ENCODE measurements at places on chromosomes 1 and 21.

GRCh38 chr1:66083003-66083402 is 290.3 kb downstream of the PDE4B start:
- ATAC-seq, result no peak

DNA sequence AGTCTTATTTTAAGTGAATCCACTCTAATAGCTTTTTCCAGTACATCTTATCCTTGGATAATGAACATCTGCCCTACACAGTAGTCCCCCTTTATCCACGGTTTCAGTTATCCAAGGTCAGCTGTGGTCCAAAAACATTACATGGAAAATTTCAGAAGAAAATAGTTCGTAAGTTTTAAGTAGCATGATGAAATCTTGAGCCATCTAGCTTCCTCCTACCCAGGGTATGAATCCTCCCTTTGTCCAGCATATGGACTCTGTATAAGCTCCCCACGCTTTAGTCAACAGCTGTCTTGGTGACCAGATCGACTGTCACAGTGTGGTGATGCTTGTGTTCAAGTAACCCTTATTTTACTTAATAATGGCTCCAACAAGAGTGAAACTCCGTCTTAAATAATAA is 2.6 kb downstream of the GLRX2 start:
- ATAC-seq, result no peak

DNA sequence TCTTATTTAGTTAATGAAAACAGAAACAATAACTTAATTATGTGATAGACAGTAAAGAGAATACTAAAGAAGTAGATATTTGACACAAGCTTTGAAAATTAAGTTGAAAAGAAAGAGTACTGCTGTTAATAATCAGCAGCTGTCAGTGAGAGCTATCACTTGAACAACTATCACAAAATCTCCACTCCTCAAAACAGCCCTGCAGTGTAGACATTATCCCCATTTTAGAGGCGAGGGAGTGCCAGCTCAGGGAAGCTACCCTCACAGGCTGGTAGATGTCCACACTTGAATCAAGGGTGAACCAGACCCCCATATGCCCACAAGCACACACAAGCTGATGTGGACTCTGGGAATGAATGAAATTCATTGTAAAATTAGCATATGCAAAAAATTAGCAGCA is 248.8 kb downstream of the RHOU start:
- ATAC-seq, result no peak

GRCh38 chr1:56468518-56468917 is 110.8 kb downstream of the PLPP3 start:
- no peak for ATAC-seq

- peak; percentile 60 for ATAC-seq
Measured at GRCh38 chr1:24189528-24189927, 2.4 kb upstream of the IFNLR1 start.

DNA sequence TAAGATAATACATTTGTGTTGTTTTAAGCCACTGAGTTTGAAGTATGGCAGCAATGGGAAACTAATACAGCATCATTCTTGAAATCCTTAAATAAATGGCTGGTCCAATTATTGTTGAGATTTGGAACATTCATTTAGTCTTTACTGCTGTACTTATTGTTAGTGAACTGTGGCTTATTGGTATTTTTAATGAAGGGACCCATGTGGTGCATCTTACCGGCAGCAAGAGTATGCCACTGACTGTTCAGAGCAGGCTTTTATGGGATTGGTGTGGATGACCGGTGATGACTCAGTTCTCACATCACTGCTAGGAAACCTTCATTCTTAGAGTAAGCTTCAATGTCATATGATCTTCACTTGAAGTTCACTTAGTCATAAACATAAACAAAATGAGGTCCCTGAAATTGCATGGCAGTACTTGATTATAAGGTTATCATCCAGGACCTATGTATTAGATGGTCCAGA is 31.5 kb downstream of the PRKAA2 start:
- ATAC-seq, result no peak

- ATAC-seq, result no peak
Measured at GRCh38 chr1:150536836-150537731, 12.1 kb upstream of the ADAMTSL4 start.

DNA sequence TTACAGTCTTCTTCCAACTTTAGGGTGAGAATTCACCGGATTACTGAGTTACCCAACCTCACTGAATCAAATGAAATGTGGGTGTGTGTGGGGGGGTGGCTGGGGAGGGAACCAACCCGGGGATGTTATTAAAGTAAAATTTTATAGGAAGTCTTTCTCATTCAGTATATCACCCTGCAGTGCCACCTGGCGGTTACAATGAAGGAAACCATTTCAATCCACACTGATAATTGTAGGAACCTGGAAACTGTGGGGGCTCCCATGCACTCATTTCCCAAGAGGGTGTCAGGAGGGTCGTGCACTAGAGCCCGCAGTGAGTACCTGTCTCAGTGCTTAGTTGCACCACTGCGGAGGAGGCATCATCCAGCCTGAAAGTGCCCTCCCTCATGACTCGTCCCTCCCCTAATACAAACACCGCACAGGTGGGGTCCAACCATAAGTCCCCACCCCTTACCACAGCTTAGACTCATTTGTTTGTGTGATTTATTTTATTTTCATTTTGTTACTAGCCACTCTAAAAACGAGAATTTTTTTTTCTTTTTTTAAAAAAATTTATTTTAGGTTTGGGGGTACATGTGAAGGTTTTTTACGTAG is 29.1 kb upstream of the IGSF5 start:
- no peak for ATAC-seq

- ATAC-seq, result no peak
Measured at GRCh38 chr1:119542492-119542946, 35.5 kb downstream of the HSD3B1 start.

DNA sequence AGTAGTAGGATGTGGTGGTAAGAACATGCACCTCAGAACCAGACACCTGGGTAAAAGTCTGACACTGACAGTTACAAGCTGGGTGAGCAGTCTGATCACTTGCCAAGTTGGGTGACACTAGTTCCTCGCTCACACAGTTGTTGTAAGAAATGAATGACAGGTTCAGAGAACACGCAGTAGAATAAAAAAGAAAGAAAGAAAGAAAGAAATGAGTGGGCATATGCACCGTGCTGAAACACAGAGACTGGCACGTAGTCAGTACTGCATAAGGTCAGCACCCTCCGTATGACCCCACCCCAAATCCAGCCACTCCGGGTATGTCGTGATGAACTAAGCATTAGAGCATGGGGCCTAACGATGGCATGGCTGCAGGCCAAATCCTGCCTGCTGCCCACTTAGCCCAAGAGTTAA is 90.6 kb downstream of the GLUL start:
- ATAC-seq, result no peak

DNA sequence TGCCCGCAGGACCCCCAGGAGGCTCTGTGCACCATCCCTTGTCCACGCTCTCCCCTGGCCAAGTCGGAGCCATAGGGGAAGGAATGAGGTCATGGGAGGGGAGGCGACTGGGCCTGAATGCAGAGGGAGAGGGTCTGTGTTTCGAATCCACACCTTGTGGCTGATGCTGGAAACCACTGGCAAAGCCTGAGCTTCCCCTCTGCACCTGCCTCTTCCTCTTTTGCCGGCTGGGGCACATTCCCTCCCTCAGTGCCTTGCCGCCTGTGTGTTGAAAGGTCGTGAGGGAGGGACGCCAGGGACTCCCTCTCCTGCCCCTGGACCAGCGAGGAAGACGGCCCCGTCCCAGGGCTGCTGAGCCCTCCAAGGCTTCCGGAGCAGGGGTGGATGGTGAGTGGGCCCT is 27.3 kb downstream of the PRDM16 start:
- ATAC-seq, result no peak

GRCh38 chr1:179001451-179001850 is 24.2 kb upstream of the FAM20B start:
- no peak for ATAC-seq

DNA sequence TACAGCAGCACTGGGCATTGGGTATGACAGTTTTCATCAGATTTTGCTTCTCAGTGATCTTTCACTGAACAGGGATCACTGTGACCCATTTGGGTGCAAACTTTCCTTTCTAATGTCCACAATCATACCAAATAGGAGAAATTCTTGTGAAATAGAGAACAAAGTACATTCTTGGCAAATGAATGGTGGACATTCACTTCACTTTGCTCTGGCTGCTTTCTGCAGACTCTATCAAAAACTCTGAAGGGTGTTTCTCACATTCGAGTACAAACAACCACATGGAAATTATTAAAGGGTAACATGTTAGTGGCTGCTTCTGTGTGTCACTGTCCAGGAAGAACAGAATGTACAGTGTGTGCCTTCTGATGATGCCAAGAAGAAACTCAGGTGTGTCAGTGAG is 61.9 kb upstream of the ADAM30 start:
- no peak for ATAC-seq

DNA sequence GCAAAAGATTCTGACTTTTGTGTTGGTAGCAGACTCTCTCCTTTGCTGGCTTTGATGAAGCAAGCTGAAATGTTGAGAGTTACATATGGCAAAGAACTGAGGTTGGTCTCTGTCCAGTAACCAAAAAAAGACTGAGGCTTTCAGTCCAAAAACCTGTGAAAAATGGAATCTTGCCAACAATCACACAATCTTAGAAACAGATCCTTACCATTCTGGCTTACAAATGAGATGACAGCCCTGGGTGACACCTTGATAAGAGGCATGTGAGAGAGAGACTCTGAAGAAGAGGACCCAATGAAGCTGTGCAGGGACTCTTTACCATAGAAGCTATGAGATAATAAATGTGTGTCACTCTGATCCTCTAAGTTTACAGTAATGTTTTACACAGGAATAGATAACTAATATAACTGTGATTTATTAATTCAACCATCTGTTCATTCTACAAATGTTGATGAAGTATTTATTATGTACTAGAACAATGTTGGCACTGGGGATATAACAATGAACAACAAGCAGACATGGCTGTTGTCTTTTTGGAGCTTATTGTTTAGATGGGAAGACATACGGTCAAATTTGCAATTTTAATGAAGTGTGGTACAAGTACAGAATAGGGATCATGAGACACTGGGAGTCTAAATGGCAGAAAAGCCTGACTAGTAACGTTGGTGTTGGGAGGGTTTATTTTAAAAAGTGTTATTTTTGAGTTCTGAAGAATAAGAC is 251.0 kb downstream of the OLFM3 start:
- no peak for ATAC-seq

DNA sequence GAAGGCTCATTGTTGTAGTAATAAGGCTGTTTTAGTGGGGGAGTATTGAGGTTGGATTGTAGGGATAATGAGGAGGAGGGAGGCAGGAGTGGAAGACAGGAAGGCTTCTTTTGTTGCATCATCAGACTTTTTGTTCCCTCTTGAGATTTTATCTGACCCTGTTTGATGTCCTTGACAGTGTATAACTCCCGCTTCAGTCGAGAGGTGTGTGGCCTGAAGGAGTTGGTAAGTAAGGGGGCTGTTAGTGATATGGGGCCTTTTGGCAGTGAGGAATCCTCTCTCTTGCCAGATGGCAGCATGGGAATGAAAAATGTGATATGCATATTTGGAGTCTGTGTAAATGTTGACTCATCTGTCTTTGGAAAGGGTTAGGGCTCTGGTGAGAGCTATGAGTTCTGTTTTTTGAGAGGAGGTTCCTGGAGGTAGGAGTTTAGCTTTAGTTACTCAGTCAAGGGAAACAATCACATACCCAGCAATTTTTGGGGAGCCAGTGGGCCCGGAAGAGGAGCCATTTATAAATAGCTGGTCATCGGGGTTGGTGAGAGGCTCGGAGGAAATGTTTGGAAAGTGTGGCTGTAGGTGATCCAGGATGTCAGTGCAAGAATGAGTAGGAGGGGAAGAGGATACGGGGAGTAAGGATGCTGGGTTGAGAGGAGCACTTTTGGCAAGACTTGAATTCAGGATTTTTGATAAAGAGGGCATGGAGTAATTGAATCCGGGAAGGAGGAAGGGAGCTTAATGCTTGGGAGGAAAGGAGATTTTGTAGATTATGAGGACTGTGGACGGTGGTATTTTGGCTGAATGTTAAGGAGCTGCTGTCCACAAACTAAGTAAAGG is 136.7 kb upstream of the ETV3 start:
- ATAC-seq, result no peak

DNA sequence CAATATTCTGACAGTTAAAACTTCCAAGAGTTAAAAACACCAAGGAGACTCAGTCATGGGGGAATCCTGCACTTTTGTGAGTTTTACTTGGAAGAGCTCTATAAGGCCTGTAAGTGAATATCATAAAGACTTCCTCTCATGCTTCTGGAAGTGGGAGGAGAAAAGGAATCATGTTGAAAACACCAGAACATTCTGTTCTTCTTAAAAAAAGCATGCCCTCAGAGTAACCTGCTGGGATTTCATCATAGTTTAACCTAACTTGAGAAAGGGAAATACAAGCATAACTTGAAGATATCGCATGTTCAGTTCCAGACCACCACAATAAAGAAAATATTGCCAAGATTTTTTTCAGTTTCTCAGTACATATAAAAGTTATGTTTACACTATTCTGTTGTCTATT is 51.9 kb downstream of the COL11A1 start:
- ATAC-seq, result no peak

GRCh38 chr1:116765962-116766361 is 11.7 kb downstream of the CD2 start:
- no peak for ATAC-seq

DNA sequence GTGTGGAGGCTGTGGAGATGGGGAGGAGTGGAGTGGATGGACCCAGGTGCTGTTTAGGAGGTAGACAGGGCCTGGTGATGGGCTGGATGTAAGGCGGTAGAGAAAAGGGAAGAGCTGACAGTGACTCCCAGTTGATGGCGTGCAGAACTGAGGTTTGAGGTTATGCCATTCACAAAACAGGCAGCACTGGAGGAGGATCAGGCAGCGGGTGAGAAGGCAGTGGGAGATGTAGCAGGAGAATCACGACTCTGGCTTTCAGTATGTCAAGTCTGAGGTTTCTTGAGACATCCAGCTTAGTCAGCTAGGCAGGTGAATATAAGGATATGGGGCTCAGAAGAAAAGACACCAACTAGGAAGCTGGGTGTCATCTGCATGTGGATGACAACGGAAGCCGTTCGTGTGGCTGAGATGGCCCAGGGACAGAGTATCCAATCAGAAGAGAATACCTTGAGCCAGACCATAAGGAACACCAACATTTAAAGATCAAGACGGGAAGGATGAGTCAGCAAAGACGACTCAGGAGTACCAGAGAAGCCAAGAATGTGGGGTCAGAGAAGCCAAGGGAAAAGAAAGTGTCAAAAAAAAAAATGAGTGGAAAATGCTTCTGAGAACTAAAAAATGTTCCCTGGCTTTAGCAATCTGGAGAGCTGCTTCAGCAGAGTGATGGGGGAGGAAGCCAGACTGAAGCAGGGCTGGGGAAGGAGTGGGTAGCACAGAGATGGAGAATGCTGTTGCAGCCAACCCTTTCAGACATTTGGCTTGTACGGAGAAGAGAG is 15.2 kb downstream of the LRRN2 start:
- no peak for ATAC-seq

DNA sequence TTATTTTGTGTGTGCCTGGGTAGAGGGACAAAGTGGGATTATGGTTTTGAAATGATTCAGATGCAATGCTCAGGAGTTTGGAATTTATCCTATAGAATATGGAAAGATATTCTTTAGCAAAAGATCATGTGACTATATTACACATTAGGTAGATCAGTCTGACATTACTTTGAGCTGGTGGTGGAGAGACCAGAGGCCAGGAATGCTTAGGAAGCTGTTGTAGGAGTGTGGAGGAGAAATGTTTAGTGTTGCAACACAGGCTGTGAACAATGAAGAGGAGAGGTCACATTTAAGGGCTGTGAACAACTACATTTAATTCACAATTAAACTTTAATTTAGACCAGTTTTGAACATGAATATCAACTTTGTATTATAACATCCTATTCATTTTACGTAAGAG is 45.3 kb upstream of the PODN start:
- ATAC-seq, result no peak

- ATAC-seq, result no peak
Measured at GRCh38 chr1:24739241-24739640, 6.0 kb upstream of the CLIC4 start.

Measured in stimulated activated memory B cell treated with anti-CD40 and anti-IgM and Interleukin-4, amounts not matched to agents 10 μg/mL and 1 μg/mL and 100 μg/mL, for 72 hours (primary cell).